ENCODE measurements at places on chromosomes 13 and 19. TPM values are rescaled to one million over a fixed set of nuclear protein-coding genes. Genes with fewer than 3 reads are reported as not detected.

DNA sequence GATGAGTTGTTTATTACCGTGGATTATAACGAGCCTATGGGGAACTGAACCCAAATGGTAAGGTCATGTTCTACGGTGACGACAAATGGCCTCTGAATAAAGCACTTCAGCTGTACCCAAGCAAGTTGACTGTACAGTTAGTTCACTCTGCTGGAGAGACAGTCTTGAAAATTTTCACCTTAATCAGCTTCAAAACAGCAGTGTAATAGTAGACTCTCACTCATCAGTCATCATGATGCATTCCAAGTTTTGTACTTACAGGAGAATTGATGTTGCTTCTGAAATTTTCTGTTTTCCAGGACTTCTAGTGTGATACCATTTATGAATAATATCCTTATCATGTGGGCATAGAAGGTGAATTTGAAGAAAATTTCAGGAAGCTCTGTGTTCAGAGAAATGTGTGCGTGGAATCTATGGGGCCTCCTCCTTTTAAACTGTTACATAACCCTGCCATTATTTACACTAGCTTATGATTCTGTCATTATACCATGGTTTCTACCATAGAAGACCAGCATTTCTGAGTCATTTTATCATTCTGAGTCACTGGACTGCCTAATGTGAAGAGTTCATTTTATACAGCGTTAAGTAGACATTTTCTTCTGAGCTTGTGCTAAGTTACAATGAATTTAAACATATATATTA, 96.9 kb downstream of the WDFY2 start:
- H3K4me1 ChIP-seq = no peaks in the 10 kb centered on the region
- H3K36me3 ChIP-seq = no peaks in the 10 kb centered on the region
- no peaks in the 10 kb centered on the region for H3K27me3 ChIP-seq
- no peak for DNase-seq
- H3K4me3 ChIP-seq = no peak overlapping the region

DNA sequence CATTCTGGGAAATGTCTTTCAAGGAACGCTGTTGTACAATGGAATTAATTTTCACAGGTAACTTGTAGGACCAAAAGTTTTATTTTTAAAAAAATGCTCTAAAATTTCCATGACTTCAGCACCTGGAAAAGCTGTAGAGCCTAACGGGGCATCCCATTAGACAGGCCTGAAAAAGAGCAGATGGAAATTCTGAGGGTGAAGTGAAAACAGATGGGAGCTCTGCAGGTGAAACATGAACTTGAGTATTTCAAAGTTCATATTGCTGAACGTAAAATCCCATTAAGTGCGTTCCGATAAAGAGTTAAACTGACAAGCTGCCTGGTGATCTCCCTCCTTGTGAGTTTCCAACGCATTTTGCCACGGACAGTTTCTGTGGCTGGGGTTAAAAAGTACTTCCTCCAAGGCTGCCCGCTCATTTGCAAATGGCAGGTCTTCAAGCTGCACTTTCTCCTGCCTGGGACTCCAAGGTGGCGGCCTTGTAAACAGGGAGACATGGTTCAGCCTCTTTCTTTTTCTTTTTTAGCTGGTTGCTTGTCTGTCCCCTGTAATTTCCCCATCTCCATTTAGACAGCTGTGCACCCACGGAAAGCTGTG, 450.4 kb downstream of the FGF9 start:
- peaks cover 24% of the 10 kb centered on the region for H3K4me1 ChIP-seq
- H3K4me3 ChIP-seq = no peak overlapping the region
- no peaks in the 10 kb centered on the region for H3K36me3 ChIP-seq
- no peaks in the 10 kb centered on the region for H3K27me3 ChIP-seq
- H3K27ac ChIP-seq = peak overlapping the region; percentile 33

DNA sequence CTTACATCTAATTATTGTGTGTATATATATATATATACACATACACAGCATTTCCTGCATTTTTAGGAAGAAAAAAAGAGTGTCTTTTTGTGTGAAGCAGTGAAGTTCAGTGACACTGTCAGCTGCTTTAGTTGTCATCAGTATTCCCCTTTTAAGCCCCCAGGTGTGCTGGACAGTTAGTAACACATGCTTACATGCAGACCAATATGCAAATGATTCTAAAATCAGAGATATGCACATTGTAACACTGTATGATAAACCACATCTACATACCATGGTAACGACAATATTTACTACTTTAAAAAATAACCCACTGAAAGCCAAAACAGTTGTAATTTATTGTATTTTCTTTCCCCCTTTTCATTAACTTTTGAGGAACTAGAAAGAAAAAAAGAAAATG, 16.8 kb downstream of the LHFPL6 start:
- H3K4me1 ChIP-seq = no peaks in the 10 kb centered on the region
- DNase-seq = no peak
- H3K36me3 ChIP-seq = no peaks in the 10 kb centered on the region

DNA sequence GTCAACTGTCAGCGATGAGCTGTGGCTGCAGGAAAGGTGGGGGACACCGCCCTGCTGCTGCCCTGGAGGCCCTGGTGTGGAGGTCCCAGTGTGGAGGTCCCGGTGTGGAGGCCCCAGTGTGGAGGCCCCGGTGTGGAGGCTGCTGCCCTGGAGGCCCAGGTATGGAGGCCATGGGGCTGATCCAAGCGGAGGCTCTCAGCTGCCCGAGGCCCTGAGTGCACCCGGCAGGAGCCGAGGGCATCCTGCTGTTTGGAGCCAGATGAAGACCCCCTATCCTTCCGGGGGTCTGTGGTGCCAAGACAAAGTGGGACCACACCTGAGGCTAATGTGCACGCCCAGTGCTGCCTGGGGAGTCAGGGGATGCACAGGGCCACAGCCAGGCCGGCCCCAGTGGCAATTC, 210.4 kb upstream of the SOX1 start:
- H3K27ac ChIP-seq = no peak overlapping the region
- DNase-seq = no peak
- no peaks in the 10 kb centered on the region for H3K36me3 ChIP-seq

GRCh38 chr19:12791345-12792050, at the start of gene JUNB:
Gene JUNB, plus strand, starts transcription at chr19:12791486. Its CDS starts 286 bp downstream, at chr19:12791772.
- no peaks in the 10 kb centered on the region for H3K36me3 ChIP-seq
- peaks cover 44% of the 10 kb centered on the region for H3K4me1 ChIP-seq
- H3K4me3 ChIP-seq = peak within 1 kb of the TSS; percentile 87
- DNase-seq = peak; percentile 86
- no peaks in the 10 kb centered on the region for H3K27me3 ChIP-seq

DNA sequence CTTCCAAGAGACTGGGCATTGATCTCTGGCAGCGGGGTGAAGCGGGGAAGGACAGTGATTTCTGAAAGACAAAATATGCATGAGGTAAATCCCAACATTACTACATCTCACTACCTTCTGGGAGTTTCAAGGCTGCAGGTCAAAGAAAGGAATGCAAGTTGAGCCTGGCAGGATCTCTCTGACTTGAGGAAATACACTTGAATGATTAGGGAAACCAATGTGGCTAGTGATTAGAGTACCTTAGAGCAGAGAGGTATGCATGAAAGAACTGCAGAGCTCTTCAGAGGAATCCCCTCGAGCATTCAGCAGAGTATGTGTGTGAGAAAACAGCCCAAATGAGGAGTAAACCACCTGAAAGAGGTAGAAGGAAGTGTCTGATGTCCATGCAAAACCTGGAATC, 2874.1 kb upstream of the PCDH20 start:
- no peaks in the 10 kb centered on the region for H3K36me3 ChIP-seq
- H3K4me3 ChIP-seq = no peak overlapping the region
- H3K27ac ChIP-seq = no peak overlapping the region
- H3K4me1 ChIP-seq = no peaks in the 10 kb centered on the region
- no peak for DNase-seq

GRCh38 chr13:29607465-29607864, 12.0 kb upstream of the SLC7A1 start:
- peaks cover 1% of the 10 kb centered on the region for H3K27me3 ChIP-seq
- no peaks in the 10 kb centered on the region for H3K36me3 ChIP-seq
- no peak overlapping the region for H3K27ac ChIP-seq
- no peak overlapping the region for H3K4me3 ChIP-seq

GRCh38 chr13:26721251-26722121, 39.1 kb downstream of the GPR12 start:
- no peak overlapping the region for H3K27ac ChIP-seq
- no peak for DNase-seq

DNA sequence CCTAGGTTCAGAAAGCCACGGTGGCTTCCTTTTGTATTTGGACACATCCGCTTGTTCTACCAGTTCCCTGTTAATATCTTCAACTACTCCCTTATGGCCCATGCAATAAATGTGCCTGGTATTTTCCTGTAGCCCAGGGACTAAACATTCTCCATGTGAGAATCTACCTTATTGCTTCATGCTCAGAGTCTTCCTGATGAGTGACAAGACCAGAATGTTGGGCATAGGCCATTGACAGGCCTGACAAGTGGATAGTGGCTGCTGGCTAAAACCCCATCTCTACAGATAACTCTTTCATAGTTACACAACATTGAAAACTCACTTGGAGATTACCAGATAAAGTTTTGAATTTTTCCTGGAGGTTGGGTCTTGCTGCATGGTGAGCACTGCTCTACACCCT, 449.9 kb downstream of the HS6ST3 start:
- H3K36me3 ChIP-seq = no peaks in the 10 kb centered on the region
- no peak for DNase-seq
- no peaks in the 10 kb centered on the region for H3K27me3 ChIP-seq
- H3K27ac ChIP-seq = no peak overlapping the region
- no peak overlapping the region for H3K4me3 ChIP-seq

DNA sequence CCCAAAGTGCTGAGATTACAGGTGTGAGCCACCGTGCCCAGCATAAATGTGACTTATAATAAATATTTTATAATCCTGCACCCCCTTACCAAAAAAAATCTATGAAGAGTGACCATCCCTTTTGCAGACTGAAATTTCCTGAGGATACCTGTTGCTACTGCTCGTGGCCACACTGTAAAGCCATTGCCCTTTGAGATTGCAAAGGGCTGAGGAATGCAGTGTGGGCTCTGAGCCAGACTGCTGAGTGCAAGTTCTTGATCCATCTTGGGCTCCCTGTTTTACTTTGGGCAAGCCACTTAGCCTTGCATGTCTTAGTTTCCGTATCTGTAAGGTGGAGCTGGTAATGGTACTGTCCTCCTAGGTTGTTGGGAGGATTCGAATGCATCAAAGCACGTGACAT, 23.4 kb downstream of the SIPA1L3 start:
- DNase-seq = no peak
- peaks cover 61% of the 10 kb centered on the region for H3K4me1 ChIP-seq
- H3K27me3 ChIP-seq = no peaks in the 10 kb centered on the region
- peaks cover 4% of the 10 kb centered on the region for H3K36me3 ChIP-seq
- H3K27ac ChIP-seq = no peak overlapping the region

DNA sequence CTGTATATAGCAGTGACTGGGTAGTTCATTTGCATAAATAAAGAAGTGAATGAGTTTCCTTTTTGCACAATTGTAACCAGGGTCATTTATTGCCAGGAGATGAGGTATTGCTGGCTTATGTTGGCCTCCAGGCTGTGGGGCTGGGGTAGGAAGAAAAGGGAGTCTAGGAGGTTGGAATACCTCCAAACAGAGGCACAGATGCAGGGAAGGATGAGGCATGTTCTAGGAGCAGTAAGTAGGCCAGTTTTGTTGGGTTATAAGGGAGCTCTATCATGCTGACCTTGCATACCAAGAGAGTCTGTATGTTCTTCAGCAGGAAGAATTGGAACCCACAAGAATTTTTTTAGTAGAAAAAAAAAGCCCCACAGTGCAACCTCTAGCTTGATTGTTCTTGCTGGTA, 17.2 kb upstream of the CYSLTR2 start:
- H3K4me3 ChIP-seq = no peak overlapping the region
- H3K36me3 ChIP-seq = no peaks in the 10 kb centered on the region
- H3K27me3 ChIP-seq = no peaks in the 10 kb centered on the region
- H3K4me1 ChIP-seq = no peaks in the 10 kb centered on the region

DNA sequence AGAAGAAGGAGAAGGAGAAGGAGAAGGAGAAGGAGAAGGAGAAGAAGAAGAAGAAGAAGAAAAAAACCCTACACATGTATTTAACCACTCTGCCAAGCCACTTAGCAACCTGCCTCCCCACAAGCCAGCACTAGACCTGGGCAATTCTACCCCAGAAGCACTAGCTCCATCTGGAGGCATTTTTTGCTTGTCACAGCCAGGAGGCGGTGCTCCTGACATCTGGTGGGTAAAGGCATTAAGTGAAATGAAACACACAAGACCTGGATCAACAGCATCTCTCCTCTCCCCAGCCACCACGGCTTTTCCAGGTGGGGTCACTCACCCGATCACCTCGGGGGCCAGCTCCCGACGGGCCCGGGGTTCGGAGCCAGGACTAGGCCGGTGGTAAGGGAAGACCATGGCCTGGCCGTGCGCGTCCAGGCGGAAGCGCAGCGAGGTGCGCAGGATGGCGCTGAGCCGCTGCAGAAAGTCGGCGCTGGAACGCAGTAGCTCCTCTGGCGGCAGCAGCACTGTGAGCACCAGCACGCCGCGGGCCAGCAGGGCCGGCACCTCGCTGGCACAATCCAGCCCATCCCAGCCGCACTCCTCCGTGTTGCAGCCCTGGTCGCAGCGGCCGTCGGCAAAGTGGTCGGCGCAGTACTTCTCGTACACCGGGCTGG, 26.9 kb downstream of the NOTCH3 start:
- no peaks in the 10 kb centered on the region for H3K36me3 ChIP-seq
- no peak overlapping the region for H3K27ac ChIP-seq
- H3K4me3 ChIP-seq = no peak overlapping the region
- H3K27me3 ChIP-seq = no peaks in the 10 kb centered on the region
- no peaks in the 10 kb centered on the region for H3K4me1 ChIP-seq
- no peak for DNase-seq

GRCh38 chr19:34661357-34661756, 15.6 kb downstream of the SCGB2B2 start:
- H3K4me3 ChIP-seq = no peak overlapping the region
- no peak overlapping the region for H3K27ac ChIP-seq
- no peaks in the 10 kb centered on the region for H3K36me3 ChIP-seq
- no peaks in the 10 kb centered on the region for H3K27me3 ChIP-seq

DNA sequence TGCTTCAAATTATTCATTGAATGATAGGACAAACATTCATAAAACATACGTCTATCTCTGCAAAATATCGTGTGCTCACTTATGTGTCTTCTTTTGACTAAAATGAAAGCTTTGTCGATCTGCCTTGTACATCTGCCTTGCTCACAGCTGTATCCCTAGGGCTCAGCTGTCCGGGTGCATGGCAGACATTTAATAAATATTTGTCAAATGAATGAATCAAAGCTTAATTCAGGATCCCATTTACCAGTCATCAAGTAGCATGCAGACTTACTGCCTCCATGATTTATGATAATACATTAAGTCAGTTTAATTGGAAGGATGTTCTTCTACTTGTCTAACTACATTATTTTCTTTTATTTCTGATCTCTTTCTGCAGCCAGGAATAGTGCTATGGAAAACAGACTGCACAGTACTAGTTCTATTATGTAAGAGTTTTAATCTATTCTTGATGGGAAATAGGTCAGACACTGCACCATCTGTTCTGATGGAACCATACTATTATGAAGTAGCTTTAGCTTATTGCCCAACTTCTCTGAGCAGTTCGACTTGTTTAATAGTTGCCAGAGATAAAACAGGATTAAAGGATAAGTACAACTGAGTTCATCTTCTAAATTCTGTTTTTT, 13.2 kb downstream of the SLC46A3 start:
- H3K27me3 ChIP-seq = no peaks in the 10 kb centered on the region
- no peak for DNase-seq
- no peak overlapping the region for H3K4me3 ChIP-seq
- no peak overlapping the region for H3K27ac ChIP-seq

GRCh38 chr19:12733369-12734214, 892 bp downstream of the TRIR start:
- no peak for DNase-seq
- H3K4me3 ChIP-seq = peak overlapping the region; percentile 93
- H3K27me3 ChIP-seq = no peaks in the 10 kb centered on the region
- H3K4me1 ChIP-seq = peaks cover 32% of the 10 kb centered on the region
- peaks cover 20% of the 10 kb centered on the region for H3K36me3 ChIP-seq

Gene SIGLEC9
- not detected for total RNA-seq

Gene ZNF222
- total RNA-seq = 3.9 TPM

Gene RXFP2
- not detected for total RNA-seq

Gene CGB8
- not detected for total RNA-seq

Gene C1QTNF9B
- total RNA-seq = not detected

Gene KLK8
- not detected for total RNA-seq

Gene FFAR1
- 0.43 TPM for total RNA-seq

Data from GM12878 (cell line).